ENCODE measurements at places on chromosomes 7 and 10.
A peak's percentile ranks its signal among the peaks of the same experiment; 100 is the strongest.

DNA sequence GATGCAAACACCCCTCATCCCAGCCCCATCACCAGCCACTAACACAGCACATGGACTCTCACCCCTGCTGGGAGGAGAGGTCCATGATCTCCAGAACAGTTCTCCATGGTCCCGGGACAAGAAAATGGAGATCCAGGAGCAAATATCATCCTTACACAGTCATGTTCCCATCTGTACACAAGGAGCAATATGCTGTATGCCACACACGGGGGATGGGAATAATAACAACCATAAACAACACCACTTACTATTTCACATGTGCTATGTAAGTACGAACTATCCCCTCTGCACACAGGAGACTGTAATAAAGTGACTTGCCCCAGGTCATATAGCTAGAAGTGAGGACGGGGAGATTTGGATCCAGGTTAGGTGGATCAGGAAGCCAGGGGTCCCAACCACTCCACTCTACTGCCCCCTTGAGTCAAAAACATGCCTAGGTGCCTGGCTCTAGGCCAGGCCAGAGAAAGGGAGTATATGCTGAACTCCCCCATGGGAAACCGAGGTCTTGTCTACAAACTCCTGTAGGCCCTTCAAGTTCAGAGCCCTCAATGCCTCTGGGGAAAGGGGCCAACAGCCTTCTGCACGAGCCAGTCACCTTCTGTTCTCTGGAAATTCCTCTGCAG is 34.1 kb downstream of the LRRC20 start:
- peak; percentile 35 for DNase-seq

DNA sequence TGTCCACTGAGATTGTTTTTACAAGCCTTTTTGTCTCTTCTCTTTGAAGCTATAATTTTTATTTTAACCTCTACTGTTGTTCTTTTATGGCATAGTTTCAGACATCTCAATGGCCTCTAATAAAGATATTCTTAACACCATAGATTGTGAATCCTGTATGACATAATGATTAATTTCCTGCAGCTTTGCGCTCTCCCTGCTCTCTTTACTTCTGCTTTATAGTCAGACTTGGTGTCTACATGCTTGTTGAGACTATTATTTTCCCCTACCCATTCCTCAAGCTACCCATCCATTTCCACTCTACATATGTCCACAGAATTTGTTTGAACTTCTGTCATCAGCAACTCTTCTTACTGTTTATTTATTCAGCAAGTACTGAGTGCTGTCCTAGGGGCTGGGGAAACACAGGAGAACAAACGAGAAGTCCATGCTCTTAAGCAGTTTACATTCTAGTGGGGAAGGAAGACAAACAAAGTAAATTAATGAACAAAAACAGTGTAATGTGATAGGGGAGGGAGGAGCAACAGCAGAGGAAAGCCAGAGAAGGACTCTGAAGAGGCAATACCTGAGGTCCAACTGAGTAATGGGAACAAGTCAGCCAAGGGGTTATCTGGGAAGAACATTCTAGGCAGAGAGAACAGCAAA is 110.1 kb downstream of the CDK14 start:
- DNase-seq = no peak

DNA sequence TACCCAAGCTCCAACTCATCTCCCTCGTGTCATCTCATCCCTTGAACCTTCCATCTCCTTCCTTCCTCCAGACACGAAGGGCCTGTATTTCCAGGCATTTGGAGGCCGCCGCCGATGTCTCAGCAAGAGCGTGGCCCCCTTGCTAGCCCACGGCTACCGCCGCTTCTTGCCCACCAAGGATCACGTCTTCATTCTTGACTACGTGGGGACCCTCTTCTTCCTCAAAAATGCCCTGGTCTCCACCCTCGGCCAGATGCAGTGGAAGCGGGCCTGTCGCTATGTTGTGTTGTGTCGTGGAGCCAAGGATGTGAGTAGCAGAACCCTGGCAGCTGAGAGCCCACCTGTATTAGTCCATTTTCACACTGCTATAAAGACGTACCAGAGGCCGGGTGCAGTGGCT is 5.5 kb downstream of the FBXO24 start:
- no peak for DNase-seq

DNA sequence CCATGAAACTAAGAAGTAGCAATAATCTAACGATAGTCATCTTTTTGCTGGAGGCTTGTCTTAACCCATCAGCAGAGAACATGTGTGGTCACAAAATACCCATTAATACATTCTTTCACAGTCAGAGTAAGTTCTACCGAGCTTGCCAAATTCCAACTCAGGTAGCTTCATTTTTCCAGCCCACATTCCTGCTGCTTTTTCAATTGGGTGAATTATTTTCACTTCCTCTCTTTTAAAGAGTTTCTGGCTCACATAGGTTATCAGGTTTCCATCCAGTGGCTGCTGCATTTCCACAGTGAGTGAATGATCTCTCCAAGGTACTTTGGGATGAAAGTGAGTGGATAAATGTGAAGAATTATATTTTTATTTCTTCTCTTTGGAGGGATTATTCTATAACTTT is 233.1 kb downstream of the SEMA3E start:
- no peak for DNase-seq

DNA sequence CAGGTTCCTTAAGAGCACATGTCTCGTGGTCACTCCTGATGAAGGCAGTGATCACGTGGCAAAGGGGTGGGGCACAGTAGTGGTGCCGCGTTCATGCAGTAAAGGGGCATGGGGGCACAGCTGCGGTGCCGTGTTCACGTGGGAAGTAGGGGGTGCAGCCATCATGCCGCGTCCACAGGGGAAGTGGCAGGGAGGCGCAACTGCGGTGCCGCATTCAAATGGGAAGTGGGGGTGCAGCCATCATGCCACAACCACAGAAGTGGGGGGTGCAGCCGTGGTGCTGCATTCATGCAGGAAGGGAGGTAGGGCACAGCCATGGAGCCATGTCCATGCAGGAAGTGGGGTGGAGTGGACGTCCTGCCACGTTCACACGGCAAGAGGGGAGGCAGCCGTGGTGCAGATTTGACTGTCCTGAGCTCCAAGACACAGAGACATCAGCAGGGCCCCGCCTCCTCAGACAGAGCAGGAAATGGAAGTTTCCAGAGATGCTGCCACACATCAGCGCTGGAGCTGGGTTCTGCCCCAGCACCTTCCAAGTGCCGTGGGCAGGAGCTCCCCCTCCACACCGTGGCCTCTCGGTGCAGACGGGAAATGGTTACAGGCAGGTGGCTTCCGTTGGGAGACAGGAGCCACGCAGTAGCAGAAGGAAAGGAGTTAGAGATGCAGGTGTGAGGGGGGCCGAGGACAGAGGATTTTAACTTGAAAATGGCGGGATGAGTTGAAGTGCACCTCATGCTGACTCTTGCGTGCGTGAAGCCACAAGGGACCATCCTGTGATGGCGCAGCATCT is 95.0 kb upstream of the DDC start:
- no peak for DNase-seq

DNA sequence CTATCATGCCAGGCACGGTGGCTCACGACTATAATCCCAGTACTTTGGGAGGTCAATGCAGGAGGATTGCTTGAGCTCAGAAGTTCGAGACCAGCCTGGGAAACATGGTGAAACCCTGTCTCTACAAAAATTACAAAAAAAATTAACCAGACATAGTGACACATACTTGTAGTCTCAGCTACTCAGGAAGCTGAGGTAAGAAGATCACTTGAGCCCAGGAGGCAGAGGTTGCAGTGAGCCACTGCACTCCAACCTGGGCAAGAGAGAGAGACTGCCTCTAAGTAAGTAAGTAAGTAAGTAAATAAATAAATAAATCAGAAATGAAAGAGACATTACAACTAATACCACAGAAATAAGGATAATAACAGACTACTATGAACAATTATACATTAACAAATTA is 36.2 kb downstream of the PDLIM1 start:
- no peak for DNase-seq

GRCh38 chr10:45227456-45227855 is 88.0 kb downstream of the OR13A1 start:
- DNase-seq = no peak

GRCh38 chr10:126216632-126216961 is 171.7 kb downstream of the ADAM12 start:
- DNase-seq = no peak

DNA sequence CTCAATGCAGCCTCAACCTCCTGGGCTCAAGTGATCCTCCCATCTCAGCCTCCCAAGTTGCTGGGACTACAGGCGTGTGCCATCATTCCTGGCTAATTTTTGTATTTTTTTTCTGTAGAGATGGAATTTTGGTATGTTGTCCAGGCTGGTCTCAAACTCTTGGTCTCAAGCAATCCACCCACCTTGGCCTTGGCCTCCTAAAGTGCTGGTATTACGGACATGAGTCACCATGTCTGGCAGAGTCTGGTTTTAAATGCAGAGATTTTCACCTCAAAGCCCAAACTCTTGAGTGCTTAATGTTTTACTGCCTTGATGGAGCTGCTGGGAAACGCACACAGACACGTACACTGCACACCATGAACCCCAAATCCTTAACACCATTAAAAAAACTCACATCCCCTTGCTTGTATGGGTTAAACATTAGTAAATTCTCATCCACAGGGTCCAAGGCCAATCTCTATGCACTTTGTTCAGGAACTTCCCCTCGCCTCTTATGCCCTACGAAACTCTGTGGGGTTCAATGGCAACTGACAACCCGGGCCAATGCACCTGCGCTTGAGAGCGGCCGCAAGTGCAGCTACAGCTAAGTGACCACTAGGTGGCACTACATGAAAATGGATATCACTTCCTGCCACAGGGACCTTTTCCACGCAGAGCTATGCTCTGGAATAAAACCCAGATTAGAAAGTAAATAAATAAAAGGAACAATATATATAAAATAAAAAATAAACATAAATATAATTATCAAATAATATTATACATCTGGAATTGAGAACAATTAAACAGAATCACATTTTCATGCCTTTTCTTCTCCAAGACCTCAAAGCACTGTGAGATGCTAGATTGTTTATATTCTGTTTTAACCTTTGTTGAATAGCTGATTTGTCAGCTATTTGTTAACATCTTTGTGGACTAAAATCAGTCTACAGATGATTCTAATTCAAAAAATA is 66.9 kb upstream of the AFAP1L2 start:
- DNase-seq = peak; percentile 85

DNA sequence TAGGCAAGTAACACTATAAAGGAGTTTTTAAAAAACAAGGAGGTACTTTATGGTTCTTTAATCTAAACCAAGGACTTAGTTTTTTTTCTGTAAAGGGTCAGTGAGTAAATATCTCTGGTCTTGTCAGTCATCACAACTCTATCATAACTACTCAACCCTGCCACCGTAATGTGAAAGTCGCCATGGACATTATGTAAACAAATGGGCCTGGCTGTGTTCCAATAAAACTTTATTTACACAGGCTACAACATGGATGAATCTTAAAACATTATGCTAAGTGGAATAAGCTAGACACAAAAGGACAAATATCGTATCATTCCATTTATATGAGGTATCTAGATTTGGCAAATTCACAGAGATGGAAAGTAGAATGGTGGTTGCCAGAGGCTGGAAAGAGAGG is 60.8 kb upstream of the SP4 start:
- DNase-seq = no peak

- no peak for DNase-seq
These were observed 29.3 kb downstream of the PPP2R2D start for GRCh38 chr10:131930150-131930549.

GRCh38 chr7:4765776-4766490 is 9.5 kb upstream of the AP5Z1 start:
- DNase-seq = no peak

- DNase-seq = no peak
These were observed 33.9 kb downstream of the TSPAN14 start for GRCh38 chr10:80487791-80488538.

DNA sequence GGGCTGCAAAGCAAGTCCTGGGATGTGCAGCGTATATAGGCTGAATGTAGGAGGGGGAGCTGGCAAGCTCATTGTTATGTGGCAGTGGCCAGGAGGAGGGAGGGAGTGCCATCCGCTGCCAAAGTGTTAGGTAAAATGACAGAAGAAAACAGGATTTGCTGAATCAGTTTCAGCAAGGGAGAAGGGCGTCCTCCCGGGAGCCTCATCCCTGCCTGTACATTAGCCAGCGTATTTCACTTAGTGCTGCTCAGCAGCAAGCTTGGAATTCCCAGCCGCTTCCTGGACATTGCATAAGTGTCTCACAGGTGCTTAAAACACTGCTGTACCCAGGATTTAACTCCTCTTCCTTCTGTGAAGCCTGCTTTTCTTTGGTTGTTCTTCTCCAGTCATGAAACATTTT is 2.5 kb downstream of the NIPSNAP2 start:
- DNase-seq = no peak

- no peak for DNase-seq
These were observed 85.8 kb downstream of the LHFPL3 start for GRCh38 chr7:104414216-104414615.

GRCh38 chr7:120988591-120989256 is at the start of gene CPED1:
TSS of gene CPED1 (plus strand) at chr7:120988711. CDS start at chr7:120989622, 911 bp downstream.
- no peak for DNase-seq

DNA sequence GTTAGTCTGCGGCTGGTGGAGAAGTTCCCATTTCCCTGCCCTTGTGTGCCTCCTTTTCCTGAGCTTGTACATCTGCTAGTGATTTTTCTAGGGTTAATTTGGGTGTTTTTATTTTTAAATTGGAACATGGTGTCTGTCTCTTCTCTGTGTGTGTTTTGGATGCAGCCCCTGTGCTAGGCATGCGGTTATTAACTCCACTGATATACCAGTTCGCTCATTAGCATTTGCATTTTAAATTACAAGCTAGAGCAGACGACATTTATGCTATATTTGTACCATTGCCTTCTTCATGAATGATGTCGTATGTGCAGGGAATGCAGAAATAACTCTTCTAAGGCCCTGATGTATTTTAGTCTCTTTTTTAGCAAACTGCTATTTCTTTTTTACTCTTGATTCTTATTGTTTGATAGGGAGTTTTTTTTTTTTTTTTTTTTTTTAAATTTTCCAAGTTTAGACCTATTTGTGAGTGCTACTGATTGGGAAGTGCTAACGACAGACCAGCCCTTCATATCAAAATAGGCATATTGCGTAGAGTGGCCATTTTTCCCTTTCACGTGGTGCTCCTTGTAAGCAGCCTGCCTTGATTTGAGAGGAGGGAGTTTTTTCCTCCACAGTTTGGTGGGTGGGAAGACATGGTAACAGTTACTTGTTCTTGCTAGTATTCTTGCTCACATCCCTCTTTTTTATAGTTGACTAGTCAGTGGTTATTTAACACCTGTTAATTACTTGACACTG is 89.6 kb downstream of the LRRC4 start:
- DNase-seq = no peak

DNA sequence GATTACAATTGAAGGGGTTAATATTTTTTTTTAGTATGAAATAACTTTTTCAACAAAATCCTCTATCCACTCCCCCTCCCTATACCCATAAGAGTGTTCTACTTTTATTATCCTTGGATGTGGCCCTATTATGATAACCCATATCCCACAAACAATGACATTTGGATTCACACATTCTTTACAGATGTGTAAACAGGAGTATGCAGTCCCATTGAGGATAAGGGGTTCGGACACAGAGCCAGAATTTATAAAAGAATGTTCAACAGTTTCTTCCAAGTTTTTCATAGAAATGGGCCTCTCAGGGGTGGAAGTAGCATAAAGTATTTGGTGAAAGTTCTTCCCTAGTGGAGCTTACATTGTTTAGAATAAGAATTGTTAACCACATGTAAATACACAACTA is 16.1 kb upstream of the PCLO start:
- no peak for DNase-seq

GRCh38 chr10:98020254-98020653 is 10.2 kb downstream of the CRTAC1 start:
- DNase-seq = no peak

Data from Jurkat, Clone E6-1 (cell line).